ENCODE measurements at places on chromosomes 16 and 17. TPM values are rescaled to one million over a fixed set of nuclear protein-coding genes. Genes with fewer than 3 reads are reported as not detected.

The ZNF768 gene
- polyA plus RNA-seq: 52.6 TPM

The ARHGAP44 gene
- polyA plus RNA-seq: 7.4 TPM

DNA sequence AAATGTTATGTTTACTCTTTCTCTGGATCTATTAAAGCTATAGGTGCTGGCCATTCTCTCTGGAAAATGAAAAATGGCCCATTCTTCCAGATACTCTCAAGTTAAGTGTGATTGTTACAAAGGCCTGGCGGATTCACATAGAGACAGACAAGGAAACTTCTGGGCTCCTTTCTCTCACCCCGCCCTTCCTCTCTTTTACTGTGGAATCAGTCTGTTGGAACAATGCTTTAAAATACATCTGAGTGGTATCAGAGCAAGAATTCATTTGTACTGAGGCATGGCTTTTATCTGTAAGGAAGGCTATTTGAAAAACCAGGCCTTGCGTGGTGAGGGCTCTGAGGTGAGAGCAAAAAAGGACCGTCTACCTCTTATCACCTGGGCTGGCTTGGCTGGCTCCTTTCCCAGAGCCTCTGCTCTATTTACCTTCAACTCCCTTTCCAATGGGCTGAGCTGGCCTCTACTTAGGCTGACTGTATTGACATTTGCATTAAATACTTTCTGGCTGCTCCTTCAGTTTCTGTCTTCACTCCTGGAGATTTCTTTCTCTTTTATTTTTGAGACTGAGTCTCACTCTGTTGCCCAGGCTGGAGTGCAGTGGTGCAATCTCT, 274.0 kb downstream of the PHKB start:
- DNase-seq: no peak

DNA sequence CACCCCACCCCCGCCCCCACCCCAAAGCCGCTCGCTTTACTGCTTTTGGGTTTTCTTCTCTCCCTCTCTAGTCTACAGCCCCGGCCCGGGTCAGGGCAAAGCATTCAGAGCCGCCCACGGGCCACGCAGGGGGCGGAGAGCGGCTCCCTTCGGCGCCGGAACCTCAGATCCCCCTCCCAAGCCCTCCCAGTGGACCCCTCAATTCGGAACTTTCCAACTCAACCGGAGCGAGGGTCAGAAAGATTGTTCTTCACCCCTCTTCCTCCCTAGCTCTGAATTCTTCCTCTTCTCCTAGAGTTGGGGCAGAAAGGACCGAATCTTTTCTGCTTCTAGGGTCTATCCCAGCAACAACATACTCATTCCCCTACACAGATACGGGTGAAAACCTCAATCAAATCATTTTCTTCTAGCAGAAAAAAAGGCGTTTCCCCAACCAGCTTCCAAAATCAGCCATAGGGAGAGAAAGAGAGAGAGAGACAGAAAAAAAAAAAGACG, 1.0 kb downstream of the HOXB2 start:
- no peak for DNase-seq

GRCh38 chr17:30823421-30823820, 1.1 kb downstream of the CRLF3 start:
- no peak for DNase-seq
